Cardiac muscle cell (in vitro differentiated cells and primary cell): ENCODE measurements at places on chromosomes 7 and 10.
A peak's percentile ranks its signal among the peaks of the same experiment; 100 is the strongest.

DNA sequence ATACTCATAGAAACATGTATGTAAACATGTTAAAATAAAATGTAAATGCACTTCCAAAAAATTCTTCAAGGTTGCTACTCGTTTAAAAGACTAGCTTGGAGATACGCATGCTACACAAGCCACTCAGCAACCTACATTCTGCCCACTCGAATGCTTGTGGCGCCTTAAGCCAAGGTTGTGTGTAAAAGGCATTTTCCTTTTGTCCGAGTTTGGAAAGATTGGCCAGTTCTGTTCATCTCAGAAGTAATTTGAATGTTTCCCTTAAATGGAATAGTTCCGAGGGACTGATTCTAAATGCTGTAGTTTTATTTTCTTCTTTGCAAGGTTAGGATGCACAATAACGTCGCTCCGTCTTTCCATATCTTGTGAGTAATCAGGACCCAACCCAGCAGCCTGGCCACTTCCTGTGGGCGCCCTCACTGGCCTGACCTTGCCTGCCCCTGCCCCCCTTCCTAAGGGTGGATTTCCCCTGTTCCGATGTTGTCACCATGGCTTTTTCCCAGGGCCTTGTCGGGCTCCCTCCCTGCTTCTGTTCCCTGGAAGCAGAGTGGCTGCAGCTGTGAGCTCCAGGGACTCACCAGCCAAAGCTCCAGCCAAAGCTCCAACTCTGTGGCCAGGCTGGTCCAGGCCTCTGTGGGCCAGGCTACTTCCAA is 70.6 kb downstream of the PTPRE start:
- DNase-seq: peak; percentile 78

- no peak for DNase-seq
Measured at GRCh38 chr10:99888622-99889021, 106.2 kb downstream of the ABCC2 start.

- no peak for DNase-seq
Measured at GRCh38 chr10:88890681-88891381, 10.8 kb downstream of the STAMBPL1 start.

GRCh38 chr7:104960741-104961448 is 53.1 kb upstream of the KMT2E start:
- DNase-seq: peak; percentile 76

- DNase-seq: no peak
Measured at GRCh38 chr10:124517931-124518330, 56.3 kb downstream of the LHPP start.

GRCh38 chr10:63631991-63632390 is 110.8 kb downstream of the REEP3 start:
- no peak for DNase-seq

- DNase-seq: peak; percentile 55
Measured at GRCh38 chr10:91088300-91089140, 131.9 kb upstream of the PCGF5 start.

- no peak for DNase-seq
Measured at GRCh38 chr10:49407151-49407550, 11.3 kb upstream of the DRGX start.

DNA sequence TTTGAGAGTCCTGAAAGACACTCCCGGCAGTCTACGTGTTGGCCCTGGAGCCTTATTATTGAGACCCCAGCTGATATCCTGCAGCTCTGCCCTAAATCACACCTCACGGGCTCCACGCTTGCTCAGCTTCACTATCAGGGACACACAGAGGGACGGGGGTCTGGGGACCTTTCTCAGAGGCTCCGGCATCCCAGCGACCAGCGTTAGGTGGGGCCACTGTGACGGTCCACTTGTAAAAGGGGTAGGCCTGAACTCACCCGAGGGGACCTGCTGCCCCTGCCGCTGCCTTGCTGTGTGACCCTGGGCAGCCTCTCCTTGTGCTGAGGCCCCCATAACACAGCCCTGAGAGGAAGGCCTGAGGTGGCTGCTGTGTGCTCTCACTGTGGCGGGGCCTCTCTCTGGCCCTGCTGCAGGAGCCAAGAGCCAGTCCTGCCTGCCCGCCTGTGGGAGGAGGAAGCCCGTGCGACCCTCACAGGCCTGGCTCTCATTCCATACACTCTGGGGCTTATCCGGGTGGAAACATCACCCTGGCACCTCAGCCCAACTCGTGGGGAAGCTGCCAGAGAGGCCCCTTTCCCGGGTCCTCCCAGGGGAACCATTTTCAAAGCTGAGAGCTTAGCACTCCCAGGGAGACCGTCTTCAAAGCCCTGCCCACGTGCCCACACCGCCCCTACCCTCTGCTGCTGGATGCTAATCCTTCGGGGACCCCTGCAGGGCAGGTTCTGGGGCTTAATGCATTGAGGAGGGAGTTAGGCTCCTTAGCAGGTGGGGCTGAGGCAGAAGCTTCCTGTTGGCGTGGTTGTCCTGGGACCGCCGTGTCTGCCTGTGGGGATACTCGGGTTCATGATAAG is 21.7 kb downstream of the AQP1 start:
- DNase-seq: no peak

GRCh38 chr7:70788276-70788675 is 343.7 kb upstream of the GALNT17 start:
- no peak for DNase-seq

- DNase-seq: no peak
Measured at GRCh38 chr10:8283986-8284385, 229.5 kb downstream of the GATA3 start.

GRCh38 chr10:126904818-126905701 is at the start of gene DOCK1:
Gene DOCK1 (plus strand): TSS chr10:126905428. CDS start chr10:126905518, 90 bp downstream.
- peak; percentile 83 for DNase-seq

DNA sequence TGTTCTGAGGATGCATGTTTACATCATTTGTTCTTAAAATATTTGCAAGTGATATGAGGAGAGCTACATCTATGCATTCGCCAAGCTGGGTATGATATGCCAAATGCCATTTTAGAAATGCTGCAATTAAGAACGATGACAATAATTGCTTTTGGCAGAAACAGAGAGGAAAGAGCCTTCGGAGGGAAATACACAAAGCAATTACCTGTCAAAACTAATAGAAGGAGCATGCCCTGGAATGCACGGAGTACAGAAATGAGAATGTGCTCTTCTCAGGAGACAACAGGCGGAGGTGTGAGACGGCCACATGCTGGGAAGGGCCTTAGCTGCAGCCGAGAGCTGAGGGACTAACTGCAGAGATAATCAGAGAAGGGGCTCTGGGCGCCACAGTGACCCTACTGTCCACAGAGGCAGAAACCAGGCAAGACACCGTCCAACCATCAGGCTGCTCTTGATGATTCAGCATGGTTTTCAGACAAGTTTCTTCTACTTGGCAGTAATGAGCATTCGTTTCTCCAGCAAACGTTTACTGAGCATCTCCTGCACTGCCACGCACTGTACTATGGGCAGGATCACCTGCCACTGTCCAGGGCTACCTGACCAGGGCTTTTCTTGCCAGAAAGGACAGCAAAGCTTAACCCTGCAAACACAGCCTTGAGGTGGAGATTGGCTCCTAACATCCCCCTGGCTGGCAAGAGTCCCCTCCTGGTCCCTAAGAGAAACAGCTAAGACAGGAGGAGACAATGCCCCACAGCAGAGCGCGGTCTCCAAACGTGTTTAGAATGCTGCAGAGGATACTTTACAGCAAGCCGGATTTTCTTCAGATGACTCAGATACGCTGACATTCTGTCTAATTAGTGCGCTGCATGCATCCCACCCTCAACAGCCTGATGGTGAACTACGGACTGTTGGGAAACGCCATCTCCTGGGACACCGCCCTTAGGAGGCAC is 18.1 kb downstream of the VIPR2 start:
- no peak for DNase-seq

- DNase-seq: no peak
Measured at GRCh38 chr7:1117321-1117928, 29.5 kb downstream of the GPER1 start.

GRCh38 chr10:6145166-6145987 is 56.5 kb downstream of the RBM17 start:
- peak; percentile 54 for DNase-seq

DNA sequence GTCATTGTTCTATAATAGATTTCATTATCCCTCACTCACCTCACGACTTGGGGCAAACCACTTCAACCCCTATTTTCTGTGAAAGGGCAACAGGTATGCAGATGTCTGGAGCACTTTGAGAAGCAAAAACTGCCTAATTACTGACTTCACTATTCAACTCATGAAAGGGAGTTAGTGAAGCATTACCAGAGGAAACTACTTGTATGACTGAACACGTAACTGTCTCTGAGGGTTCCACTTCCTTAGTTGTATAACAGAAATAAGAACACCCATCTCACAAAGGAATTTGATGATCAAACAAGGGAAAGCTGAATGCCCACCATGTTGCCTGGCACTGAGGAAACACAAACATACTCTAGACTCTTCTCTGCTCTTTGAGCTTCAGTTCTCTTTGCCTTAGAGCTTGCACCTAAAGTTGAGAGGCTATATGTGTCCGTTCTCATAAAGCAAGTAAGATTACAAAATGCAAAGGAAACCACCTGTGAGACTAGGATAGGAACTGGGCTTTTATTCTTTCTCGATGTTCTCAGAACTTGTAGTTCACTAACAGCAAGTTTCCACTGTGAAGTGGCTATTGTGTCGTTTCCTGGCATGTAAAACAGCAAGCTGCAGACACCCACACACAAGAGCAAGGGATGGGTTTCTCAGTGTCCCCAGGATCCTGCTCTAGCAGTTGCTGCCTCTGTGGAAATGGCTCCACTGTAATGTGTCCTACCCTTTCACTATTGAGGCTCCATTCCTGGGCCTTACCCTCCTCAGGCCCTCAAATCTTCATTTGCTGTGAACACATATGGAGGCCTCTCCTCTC is 2.6 kb downstream of the TMEM243 start:
- DNase-seq: no peak

- DNase-seq: no peak
Measured at GRCh38 chr10:26824015-26824690, 36.6 kb downstream of the ABI1 start.

DNA sequence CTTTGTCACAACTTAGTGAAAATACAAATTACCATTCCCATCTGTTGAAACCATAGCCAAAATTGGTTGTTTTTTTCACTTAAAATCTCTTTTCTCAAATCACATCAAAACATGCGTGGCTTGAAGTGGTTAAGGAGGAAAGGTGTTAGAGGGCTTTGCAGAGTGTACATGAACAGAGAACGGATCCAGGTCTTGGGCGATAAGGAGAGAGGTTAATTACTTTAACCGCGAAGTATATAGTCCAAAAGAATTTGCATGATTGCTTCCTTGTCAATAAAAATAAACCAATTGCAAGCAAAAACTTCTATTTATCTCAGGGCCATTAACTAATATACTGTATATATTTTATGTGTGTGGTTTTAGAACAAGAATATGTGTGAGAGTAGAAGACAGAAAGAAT is 813.9 kb upstream of the SORCS1 start:
- no peak for DNase-seq

DNA sequence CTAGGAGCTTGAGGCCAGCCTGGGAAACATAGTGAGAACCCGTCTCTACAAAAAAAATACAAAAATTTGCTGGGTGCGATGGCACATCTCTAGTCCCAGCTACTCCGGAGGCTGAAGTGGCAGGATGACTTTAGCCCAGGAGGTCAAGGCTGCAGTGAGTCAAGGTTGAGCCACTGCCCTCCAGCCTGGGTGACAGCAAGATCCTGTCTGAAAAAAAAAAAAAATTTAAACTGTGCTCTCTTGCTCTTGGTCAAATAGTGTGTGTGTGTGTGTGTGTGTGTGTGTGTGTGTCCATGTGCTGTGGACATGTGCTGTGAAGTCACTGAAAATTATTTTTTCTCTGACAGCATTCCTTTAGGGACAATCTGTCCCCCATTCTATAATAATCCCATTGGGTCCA is 62.1 kb upstream of the TCF7L2 start:
- DNase-seq: no peak

GRCh38 chr7:132930881-132931280 is 151.0 kb downstream of the CHCHD3 start:
- no peak for DNase-seq

GRCh38 chr7:15628876-15629275 is 57.6 kb downstream of the MEOX2 start:
- DNase-seq: no peak

- DNase-seq: no peak
Measured at GRCh38 chr10:24651923-24652322, 71.8 kb downstream of the ARHGAP21 start.

- no peak for DNase-seq
Measured at GRCh38 chr7:34260279-34260678, 354.9 kb downstream of the BMPER start.
